Small intestine (tissue), 16 donors: ENCODE measurements at places on chromosomes 12 and 14.

DNA sequence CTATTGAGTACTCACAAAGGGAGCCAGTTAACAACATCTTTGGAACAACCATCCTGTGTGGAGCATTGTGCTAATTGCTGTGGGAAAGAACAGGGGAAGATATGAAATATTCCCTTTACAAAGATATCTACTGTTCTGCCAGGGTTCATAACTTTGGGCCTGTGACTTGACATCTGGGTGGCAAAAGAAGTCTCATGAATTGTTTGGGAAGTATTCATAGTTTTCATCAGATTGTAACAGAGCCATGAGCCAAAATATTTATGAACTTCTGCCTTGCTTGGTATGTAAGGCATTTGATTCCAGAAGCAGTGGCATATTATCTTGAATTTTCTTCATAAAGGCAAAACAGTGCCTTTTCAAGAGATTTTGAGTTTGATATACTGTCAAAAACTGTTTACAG, 816.2 kb downstream of the DIO2 start:
- no peak for DNase-seq

DNA sequence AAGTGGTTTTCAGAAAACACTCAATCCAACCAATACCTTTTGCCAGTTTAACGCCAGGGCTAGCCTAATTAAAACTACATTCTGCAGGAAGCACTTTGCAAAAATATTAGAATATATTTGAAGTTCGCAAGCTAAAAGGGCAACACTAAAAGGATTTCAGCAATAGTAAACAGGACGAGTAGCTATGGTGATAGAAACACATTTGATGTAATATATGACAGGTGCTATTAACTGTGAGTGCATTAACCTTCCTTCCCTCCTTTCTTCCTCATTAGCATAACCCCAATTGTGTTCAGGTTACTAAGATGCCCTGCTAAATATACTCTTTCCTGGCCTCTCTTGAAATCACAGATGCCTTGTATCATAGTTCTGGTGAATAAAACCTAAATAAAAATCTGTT, 85.6 kb upstream of the TMCC3 start:
- DNase-seq, result no peak

- no peak for DNase-seq
Observed at GRCh38 chr12:90653040-90653439, 301.9 kb downstream of the CCER1 start.

GRCh38 chr14:90483117-90483516, 86.3 kb downstream of the CALM1 start:
- DNase-seq, result no peak

- DNase-seq, result peak; percentile 88
Observed at GRCh38 chr14:91348845-91349465, 68.7 kb downstream of the CCDC88C start.

DNA sequence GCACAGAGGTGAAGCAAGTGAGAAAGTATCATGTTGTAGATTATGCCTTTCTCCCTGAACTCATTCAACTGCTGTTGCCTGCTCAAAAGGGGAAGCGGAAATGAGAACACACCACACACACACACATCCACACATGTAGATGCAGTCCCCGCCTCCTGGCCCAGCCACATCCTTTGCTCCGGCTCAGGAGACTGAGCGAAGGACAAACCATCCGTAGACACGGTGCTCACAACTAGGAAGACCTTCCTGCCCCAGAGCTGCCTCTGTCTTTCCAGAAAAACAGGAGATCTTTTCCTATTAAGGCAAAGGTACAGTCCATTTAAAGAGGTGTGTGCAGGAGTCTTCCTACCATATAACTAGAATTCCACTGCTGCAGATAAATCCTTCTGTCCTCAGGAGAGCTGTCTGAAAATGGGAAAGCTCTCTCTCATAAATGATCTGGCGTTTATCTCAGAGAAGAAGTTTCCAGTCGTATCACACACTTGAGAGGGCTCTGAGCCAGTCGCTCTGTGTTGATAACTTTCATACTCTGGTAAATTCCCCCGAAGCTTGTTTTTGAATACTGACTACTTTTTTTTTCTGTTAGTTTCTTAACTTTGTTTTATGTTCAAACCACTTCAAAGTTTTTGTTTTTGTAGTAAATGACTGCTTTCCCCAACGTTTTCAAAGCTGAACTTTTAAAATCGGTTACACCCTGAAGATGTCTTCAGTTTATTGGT, at the start of gene TESPA1:
Gene TESPA1 (minus strand): TSS at position 105 of the 719 bp plus-strand sequence. CDS start 10,200 bp downstream, outside the sequence.
- DNase-seq, result peak; percentile 9

GRCh38 chr14:52900731-52901130, 50.1 kb downstream of the FERMT2 start:
- DNase-seq, result no peak

GRCh38 chr14:70254476-70254961, 65.8 kb upstream of the SLC8A3 start:
- peak; percentile 71 for DNase-seq

DNA sequence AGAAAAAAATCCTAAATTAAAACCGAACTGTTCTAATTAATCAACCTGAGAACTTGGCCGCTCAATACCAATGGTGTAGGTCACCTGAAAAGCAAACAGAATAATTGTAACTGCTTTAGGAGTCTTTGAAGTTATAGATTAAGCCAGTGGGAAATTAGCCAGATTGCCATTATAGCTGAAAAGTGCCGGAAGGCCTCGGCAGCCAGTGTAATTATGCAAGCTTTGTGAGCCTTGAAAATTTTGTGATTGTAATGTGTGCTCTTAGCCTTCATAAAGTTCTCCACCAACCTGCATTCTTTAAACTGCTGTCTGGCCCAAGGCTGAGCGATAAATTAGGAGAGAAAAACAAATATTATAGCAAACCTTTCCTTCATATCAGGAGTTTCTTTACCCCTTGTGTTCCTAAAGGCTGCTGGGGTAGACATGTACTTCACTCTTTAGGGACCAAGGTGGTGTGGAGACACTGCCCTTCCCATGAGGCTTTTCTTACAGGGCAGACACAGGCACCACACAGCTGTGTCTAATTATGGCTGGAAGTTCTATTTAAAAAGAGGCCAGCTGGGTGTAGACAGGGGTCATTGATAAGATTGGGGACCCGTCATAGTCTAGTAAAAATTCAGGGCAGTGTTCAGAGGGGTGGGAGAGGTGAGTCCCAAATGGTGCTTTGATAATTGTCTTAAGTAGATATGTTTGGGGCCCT, 991.2 kb downstream of the FLRT2 start:
- DNase-seq, result no peak

- DNase-seq, result no peak
Observed at GRCh38 chr12:104351057-104351983, 47.8 kb downstream of the EID3 start.

GRCh38 chr12:23888396-23889068, 60.9 kb downstream of the SOX5 start:
- no peak for DNase-seq

DNA sequence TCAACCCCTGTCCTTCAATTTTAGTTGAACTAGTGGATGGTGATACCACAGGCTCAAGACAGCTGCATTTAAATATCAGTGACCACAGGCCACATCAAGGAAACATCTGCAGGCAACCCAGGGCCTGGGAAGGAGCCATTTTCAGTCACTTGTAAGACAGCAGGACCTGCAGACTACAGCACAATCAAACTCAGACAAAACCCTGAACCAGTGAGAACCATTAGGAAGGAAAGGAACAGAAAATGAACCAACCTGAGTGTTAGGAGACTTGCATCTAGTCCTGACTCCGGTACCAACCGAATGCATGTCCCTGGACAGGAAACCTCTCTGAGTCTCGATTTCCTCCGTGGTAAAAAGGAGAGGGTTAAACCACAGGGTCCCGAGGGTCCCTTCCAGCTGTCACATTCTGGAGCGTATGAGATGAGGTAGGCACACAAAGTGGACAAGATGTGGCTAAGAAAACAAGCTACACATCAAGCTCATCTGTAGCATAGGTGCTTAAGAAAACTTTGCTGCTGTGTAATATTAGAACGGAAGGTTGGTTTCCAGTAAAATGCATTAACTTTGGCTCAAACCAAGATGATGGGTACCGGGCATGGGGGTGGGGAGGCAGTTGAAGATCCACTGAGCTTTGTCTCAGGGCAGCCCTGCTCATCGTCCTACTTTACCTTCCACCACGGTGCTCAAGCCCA, 1.6 kb upstream of the CDKN1B start:
- peak; percentile 55 for DNase-seq

DNA sequence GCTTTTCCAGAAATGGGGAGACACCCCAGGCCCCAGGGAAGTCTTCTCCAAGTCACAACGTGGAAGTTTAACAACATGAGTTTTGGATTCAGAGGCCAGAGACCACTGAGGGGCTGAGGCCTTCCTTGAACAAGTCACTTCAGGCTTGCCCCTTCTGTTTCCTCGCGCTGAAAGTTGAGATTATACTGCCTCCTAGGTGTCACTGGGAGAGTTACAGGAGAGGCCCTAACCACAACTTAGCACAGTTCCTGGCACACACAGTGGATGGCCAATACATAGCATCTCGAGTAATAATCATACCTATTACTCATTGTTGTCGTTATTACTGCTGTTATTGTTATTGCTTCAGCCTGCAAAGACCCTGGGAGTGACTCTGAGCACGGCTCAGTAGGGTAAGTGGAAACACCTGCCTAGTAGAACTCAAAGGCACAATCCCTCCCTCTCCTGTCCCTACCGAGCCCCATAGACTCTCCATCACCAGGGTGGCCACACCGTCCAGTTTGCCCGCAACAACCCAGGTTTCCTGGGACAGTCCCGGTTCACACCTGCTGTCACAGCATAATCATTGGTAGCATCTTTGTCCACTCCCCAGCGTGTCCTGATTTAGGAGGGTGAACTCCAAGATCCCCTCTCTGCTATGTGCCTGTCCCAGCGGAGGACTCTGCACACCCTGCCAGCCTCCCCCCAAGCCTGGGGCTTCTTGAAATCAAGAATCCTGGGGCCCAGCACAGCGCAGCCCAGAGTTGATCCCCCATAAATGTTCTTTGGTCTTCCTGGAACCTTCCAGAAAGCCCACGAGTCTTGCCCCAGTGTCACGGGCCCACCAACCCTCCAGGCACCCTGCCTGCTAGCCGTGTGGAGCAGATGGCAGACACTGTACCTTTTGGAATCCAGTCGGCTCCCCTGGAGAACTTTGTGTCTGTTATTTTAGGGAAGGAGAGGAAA, 85.0 kb downstream of the SYNE3 start:
- peak; percentile 50 for DNase-seq

- no peak for DNase-seq
Observed at GRCh38 chr14:89364316-89364715, 52.7 kb downstream of the FOXN3 start.

DNA sequence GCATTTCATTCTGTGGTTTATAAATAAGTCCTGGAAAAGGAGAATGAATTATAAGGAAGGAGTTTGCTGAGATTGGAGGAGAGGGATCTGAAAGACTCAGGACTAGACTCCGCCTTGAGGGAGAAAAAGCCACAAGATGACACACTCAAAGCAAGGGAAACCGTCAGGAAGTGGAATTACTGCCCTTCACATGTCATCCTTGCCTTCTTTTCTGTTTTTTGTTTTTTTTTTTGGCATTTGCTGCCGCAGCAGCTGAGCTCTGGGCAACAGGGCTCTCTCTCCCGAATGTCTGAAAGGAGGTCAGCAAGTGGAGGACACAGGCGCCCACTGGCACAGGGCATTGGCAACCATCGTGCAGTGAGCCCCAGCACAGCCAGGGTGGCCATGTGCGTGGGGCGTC, 344.9 kb downstream of the DPF3 start:
- DNase-seq, result no peak

DNA sequence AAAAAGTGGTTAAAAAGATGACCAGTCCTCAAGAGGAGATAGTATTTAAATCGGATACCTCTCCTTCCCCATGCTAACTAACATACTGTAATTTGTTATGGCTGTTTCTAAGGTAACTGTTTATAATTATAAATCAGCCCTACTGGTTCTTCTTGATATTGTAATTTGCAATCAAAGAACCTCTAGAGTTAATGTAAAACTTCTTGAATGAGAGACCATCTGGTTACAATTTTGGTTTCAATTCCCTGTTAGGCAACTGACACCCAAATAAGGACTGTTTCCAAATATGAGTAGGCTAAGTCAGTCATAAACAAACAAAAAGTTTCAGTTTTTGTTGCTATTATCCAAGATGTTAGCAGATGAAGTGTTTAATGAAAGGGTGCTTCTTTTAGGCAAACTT, 120.2 kb upstream of the DNM1L start:
- no peak for DNase-seq

GRCh38 chr14:38505973-38506249, 250.0 kb upstream of the CLEC14A start:
- DNase-seq, result no peak

- no peak for DNase-seq
Observed at GRCh38 chr14:85752175-85752574, 222.2 kb downstream of the FLRT2 start.

DNA sequence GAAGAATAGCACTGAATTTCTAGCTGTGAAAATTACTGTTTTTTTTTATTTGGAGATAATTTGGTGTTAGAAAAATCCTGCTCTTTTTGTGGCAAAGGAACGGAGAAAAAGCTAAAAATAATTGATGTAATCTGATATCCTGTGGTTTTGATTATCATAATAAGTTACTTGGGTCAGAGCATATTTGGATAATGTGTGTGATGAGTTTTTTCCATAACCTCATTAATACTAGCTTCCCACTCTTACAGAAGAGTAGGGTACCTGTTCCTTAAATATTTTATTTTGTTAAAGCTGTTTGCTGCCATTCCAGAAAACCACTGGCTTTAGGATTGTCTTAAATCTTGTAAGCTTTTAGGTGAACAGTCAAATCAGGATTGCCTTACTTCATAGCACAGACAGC, 4.7 kb downstream of the PSMC6 start:
- no peak for DNase-seq

DNA sequence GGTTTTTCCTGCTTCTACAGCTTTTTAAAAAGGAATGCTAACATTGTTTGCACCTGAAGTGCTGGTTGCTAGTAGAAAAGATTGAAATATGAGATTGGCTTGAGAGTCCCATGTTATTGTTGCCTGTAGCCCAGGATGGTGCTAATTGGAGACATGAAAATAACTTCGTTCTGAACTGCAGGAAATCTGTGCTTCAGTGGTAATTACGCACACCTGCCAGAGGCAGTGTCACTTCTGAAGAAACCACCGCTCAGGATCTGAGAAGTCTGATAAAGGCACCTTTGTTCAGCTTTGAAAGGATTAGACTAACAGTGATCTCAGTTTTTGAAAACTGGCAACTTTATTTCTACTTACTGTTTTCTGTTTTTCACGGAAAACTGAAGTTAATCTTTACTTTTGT, 15.5 kb upstream of the ATP6V0A2 start:
- peak; percentile 36 for DNase-seq

DNA sequence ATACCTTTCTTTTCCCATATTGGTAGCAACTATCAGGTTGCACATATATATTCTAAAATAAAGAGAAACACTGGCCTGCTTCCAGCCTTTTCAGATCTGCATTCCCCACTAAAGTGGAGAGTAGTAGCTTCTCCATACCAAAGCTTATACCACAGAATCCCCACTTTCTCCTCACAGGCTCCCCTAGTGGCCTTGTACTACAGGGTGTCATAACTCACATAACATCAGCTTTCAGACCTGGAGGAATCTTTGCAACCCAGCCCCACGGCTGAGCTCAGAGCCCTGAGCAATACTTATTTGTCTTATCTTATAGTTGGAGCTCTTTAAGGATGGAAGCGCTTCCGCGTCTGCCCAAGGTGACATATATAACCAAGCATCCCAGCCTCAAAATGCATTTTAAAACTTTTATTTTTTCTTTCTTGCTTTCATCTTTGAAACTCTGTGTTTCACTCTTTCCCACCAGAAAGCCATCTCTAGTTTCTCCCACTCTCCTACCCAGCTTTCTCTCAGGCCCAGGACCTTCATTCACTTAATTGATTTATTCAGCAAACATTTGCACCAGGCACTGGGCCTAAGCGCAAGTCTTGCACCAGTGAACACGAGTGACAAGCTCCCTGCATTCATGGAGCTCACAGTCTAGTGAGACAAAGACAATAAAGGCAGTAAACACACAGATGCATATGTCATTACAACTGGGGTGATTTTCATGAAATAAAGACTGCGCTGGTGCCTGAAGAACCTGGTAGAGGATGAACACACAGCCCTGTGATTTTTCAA, 254.7 kb downstream of the IPO8 start:
- DNase-seq, result no peak
